ENCODE measurements at places on chromosomes 1 and 21.

- DNase-seq, result no peak
Measured at GRCh38 chr1:115781343-115781742, 12.8 kb upstream of the CASQ2 start.

DNA sequence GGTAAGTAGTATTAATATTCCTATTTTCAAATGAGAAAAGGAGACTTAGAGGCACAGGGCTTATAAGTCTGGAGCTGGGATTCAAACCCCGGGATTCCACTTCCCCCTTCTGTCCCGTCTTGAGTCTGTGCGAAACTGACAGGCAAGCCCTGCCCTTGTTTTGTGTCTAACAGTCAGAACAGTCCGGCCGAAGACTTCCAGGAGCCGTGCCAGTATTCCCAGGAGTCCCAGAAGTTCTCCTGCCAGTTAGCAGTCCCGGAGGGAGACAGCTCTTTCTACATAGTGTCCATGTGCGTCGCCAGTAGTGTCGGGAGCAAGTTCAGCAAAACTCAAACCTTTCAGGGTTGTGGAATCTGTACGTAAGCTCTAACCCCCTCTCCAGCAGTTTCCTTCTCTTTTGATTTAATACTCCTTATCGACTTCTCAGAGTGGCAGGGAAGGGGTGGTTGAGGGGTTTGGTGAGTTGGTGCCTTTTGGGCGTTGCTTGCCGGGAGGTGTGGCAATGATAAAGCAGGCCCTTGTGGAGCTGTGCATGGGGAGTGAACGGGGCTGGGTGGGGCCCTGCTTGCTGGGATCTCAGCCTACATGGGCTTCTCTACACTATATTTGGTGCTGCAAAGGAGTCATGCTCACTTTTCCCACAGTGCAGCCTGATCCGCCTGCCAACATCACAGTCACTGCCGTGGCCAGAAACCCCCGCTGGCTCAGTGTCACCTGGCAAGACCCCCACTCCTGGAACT is 29.4 kb downstream of the IL6R start:
- DNase-seq, result no peak

DNA sequence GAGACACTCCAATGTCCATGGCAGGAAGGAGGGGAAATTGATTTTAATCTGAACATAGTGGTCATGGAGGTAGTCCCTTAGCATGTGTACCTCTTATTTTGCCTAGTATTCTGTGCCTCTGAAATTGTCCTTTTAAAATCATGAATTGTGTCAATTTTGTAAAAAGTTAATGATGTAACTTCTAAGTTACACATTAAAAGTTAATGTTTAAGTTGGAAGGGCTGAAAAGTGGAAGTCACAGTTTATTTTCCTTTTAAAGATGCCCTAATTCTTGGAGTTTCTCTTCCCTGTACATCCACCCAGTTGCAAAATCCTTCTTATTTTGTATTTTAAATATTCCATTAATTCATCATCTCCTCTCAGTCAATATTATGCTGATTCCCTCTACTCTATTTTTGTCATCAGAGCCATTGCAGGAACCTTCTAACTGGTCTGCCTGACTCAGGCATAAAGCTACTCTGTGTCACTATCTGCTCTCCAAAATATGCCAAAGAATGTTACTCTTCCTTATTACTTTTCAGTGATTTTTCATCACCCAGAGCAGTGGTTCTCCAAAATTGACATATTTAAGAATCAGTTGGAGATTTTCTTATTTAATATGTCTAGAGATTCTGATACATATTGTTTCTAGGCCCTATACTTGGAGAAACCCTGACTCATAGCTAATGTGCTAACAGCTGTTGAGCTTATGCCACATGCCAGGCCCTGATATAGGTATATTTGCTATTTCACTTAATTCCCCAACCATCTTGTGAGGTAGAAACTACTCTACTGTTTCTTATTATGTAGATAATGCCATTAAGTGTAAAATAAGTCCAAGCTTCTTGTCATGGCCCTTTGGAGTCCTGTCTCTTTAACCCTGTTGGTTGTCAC is 5.1 kb downstream of the HOOK1 start:
- DNase-seq, result no peak

GRCh38 chr1:167538657-167539056 is 14.9 kb downstream of the CREG1 start:
- DNase-seq, result no peak

GRCh38 chr1:87733386-87733785 is 404.7 kb downstream of the LMO4 start:
- DNase-seq, result no peak

GRCh38 chr21:45464309-45464708 is 59.3 kb downstream of the COL18A1 start:
- no peak for DNase-seq

GRCh38 chr1:44460107-44460882 is 55.2 kb downstream of the RNF220 start:
- DNase-seq, result no peak

GRCh38 chr1:85655315-85655714 is 52.9 kb downstream of the ZNHIT6 start:
- DNase-seq, result no peak

DNA sequence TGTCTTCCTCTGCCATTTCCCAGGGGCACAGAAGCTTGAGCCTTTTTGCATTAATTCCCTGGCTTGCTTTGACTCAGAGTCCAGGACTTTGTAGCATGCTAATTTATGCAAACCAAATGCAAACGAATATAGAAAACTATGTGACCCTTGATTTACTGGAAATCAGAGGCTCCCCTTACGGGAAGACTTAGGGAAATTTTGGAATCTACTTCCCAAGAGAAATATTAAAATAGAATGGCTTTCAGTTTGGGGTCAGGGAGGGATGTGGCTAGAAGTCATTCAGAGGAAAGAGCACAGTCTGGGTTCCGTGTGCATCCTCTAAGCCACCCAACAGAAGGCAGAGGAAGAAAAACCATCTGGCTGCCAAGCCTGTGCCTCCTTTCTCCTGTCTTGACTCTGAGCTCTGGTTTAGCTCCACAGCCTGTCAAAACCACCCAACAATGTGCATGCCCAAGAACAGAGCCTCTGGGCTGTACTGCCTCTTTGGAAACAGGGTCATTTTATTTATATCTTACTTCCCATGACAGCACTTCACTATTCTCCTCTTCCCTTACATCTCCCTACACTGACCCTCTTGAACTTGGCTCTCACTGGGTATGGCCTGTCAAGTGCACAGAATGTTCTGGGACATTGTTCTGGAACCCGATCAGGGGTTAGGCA is 30.1 kb downstream of the ATF3 start:
- no peak for DNase-seq

GRCh38 chr1:21058035-21058793 is 118.5 kb downstream of the EIF4G3 start:
- DNase-seq, result no peak

- peak; percentile 24 for DNase-seq
Measured at GRCh38 chr1:209674957-209675564, at the start of gene G0S2. G0S2 (plus strand) TSS chr1:209675412; CDS start chr1:209675685, 273 bp downstream.

GRCh38 chr1:209652121-209652735 is at the start of gene LAMB3:
LAMB3 (minus strand) TSS chr1:209652425; CDS start chr1:209650944, 1,481 bp downstream.
- no peak for DNase-seq

DNA sequence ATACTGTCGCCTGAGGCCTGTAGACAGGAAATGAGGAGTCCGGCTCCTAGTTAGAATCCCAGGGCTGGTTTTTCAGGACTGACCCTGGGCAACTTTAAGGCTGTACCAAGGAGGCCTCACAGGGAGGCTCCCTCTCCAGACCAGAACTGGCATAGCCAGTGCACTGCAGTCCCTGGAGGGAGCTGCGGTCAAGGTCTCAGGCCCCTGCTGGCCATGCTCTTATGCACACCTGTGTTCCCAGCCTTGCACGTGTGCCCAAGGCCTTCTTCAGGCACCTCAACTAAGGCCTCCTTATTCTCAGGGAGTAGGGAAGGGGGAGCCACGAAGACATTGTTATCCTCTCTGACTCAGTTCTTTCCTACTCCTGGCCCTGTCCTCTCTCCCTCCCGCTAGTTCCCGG is 22.0 kb upstream of the IFNAR1 start:
- no peak for DNase-seq

- DNase-seq, result no peak
Measured at GRCh38 chr1:69711190-69711930, 143.6 kb downstream of the LRRC7 start.

GRCh38 chr1:116133696-116134475 is 22.7 kb downstream of the MAB21L3 start:
- DNase-seq, result no peak

DNA sequence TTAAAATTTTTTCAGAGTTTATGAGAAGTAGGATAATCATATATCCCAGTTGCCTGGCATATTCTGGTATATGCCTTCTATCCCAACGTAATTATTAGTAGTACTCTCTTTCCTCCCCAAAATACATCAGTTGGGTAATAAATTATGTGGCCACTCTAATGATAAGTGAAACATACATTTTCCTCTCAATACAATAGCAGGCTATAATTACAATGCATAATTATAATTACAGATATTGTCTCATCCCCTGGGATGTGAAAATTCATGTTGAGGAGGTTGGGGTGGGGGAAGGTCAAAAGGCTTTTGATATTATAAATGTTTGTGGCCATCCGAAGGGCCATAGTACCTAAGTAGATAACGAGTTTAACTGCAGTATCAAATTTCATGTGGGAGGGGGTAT is 277.1 kb downstream of the ST6GALNAC3 start:
- DNase-seq, result no peak

DNA sequence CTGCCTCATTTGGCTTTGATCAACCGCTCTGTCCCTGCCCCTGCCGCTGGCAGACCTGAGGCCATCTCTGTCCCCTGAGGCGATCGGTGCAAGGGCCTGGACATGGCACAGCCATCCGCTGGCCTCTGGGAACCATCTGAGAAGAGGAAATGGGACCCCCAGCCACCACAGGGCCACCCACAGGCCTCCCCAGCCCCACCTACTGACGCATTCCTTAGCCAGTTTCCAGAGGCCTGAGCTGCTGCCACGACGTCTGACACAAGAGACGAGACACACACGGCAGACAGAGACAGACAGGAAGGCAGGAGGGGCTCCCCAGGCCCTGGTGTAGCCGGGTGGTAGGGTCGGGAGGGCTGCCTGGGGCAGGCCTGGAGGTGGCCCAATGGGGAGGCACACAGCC is 37.3 kb upstream of the EDN2 start:
- no peak for DNase-seq

DNA sequence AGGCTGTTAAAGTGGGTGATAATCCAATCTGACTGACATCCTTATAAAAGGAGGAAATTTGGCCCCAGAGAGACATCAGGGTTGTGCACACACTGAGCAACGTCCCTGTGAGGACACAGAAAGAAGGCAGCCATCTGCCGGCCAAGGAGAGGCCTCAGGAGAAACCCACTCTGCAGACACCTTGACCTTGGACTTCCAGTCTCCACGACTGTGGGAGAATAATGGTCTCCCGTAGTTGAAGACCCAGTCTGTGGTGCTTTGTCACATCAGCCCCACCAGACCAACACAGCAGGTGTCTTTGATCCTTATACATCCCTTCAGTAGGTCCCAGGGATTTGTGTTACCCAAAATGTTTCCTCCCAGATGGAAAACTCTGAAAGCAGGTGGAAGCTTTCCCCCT is 4.2 kb upstream of the DNAJC28 start:
- DNase-seq, result no peak

DNA sequence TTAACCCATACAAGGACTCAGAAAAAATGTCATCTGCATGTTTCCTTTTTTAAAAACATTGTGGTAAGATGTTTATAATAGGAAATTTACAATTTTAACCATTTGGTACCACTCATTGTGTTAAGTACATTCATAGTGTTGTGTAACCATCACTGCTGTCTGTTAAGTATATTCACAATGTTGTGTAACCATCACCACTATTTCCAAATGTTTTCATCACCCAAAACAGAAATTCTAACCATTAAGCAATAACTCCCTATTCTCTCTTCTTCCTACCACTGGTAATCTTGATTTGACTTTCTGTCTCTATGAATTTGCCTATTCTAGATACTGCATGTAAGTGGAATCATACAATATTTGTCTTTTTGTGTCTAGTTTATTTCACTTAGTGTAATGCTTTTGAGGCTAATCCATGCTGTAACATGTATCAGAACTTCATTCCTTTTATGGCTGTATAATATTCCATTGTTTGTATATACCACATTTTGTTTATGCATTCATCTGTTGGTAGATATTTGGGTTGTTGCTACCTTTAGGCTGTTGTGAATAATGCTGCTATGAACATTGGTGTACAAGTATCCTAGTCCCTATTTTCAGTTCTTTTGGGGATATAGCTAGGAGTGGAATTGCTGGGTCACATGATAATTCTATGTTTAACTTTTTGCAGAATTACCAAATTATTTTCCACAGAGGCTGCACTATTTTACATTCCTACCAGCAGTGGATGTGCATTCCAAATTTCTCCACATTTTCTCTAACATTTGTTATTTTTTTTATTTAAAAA is 14.1 kb downstream of the HIPK1 start:
- DNase-seq, result no peak

GRCh38 chr1:195580988-195581387 is 1027.3 kb downstream of the KCNT2 start:
- no peak for DNase-seq

DNA sequence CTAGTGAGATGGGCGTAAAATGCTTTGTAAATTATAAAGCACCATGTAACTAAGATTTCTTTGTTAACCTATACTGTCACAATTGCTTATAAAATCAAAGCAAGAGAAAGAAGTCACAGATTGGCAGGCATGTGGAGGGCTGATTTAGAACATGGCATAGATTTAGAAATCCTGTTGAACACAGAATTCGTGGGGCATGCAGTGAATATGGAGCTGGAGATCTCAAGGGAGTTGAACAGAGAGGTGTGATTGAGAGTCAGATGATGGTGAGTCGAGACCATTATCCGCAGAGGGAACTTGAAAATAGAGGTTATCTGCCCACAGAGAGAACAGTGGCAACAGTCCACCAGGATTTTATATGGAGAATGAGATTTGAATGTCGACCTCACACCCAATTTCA is 27.6 kb downstream of the PBX1 start:
- no peak for DNase-seq

- DNase-seq, result no peak
Measured at GRCh38 chr21:34337741-34338140, 26.1 kb upstream of the KCNE2 start.

GRCh38 chr1:112165375-112165774 is 175.9 kb upstream of the KCND3 start:
- no peak for DNase-seq

DNA sequence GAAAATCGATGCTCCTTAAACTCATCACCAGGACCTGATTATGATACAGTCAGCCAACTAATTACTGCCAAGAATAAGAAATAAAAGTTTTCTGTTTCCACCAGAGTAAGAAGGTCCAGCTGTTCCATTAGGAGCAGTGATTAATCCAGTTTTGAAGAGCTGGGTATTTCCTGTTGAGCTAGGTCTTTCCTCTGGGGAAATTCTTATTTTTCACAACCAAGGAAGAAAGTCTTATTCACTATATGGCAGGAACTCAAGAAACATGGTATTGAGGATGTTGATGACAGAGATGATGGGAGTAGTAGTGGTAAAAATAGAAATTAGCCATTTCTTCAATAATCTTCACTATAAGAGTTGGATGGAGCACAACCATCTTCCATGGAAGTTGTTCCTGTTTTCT is 374.6 kb upstream of the RUNX1 start:
- no peak for DNase-seq

All from activated T-cell treated with anti-CD3 and anti-CD28 coated beads, Interleukin-2, amount 50 U/mL, for 1 hour (primary cell).